Kasumi-1 (cell line): ENCODE measurements at places on chromosomes 2 and 18.
A peak's percentile ranks its signal among the peaks of the same experiment; 100 is the strongest.

GRCh38 chr2:16009560-16009959 lies 69.2 kb downstream of the MYCN start:
- no peak for DNase-seq

DNA sequence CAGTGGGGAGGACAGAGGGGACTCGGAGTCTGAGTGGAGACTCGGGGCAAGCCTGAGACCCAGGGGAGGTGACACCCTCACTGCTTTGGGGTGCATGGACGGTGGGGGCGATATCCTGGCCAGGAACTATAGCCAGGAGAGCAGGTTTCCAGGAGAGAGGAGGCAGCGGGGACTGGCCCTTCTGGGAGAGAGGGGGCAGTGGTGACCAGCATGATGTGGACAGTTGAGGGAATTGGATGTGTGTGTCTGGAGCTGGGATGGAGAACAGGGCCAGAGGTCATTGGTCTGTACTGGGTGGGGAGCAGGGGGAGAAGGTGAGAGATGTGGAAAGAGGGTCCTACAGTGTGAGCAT lies 63.6 kb downstream of the ACKR3 start:
- DNase-seq, result no peak

- peak; percentile 14 for DNase-seq
These were observed 194.9 kb upstream of the POU3F3 start for GRCh38 chr2:104658904-104659591.

GRCh38 chr2:73162856-73163391 lies 39.5 kb upstream of the NOTO start:
- no peak for DNase-seq

DNA sequence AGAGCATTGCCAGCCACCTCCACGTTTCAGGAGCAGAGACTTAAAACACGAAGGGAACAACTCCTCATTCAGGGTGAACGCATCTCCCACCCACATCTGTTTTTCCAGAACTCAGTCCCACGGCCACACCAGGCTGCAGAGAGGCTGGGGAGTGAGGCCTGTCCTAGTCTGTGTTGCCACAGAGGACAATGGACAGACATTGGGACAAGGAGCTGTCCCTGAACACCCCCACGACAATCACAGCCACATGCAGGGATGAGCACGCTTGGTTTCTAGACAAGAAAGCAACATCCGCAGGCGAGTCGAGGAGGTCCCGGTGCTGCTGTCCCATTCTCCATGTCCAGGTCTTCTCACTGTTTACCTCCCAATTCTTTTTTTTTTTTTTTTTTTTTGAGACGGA lies 167.4 kb downstream of the EIPR1 start:
- no peak for DNase-seq
